ENCODE measurements at places on chromosomes 3 and 15.

DNA sequence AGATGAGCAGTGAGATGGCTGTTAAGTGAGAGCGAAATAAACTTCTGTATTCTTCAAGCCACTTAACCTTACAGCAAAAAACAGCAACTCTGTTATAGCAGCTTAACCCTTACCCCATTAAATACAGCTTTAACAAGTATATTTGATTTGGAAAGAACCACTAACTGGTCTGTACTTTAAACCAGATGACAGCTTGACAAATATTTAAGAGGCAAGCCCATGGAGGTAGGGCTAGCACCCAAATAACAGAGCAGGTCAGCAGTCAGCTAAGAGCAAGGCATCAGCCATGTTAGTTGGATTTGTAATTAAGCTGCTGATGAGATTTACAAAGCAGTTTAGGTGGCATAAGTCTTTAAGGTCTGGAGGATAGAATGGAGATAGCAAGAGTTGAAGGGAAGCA is 3.5 kb downstream of the LZTFL1 start:
- no peak for DNase-seq

- no peak for DNase-seq
These were observed 26.2 kb upstream of the SLC12A8 start for GRCh38 chr3:125238759-125239158.

GRCh38 chr3:196667056-196667825 is 27.7 kb downstream of the NRROS start:
- no peak for DNase-seq

GRCh38 chr3:123431658-123432324 is 17.1 kb downstream of the ADCY5 start:
- no peak for DNase-seq

GRCh38 chr15:70672081-70672480 is 91.3 kb downstream of the UACA start:
- DNase-seq = peak; percentile 67

DNA sequence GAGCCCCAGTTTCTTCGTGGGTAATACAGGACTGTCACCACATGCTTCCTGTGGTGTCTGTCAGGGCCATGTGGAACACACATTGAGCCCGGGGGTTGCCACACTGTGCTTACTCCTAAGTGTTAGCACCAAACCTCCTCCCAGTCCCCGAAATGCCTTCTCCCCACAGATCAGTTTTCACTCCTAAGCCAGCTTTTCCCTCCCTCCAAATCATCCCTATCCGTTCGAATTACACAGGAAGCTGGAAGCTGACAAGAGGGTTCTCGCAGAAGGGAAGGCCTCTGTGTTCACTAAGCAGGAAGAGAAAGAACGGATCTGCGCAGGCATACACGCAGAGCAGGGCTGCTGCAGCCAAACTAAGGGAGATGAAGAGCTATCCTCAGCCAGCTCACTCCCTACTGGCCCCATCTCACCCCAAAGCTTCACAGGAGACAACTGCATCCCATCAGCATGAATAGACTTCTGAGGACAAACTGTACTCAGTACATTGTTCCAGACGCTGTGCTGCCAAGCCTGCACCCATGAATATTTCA is 32.3 kb downstream of the XXYLT1 start:
- DNase-seq = no peak

GRCh38 chr3:105868431-105868741 is 426 bp downstream of the CBLB start:
- peak; percentile 43 for DNase-seq

DNA sequence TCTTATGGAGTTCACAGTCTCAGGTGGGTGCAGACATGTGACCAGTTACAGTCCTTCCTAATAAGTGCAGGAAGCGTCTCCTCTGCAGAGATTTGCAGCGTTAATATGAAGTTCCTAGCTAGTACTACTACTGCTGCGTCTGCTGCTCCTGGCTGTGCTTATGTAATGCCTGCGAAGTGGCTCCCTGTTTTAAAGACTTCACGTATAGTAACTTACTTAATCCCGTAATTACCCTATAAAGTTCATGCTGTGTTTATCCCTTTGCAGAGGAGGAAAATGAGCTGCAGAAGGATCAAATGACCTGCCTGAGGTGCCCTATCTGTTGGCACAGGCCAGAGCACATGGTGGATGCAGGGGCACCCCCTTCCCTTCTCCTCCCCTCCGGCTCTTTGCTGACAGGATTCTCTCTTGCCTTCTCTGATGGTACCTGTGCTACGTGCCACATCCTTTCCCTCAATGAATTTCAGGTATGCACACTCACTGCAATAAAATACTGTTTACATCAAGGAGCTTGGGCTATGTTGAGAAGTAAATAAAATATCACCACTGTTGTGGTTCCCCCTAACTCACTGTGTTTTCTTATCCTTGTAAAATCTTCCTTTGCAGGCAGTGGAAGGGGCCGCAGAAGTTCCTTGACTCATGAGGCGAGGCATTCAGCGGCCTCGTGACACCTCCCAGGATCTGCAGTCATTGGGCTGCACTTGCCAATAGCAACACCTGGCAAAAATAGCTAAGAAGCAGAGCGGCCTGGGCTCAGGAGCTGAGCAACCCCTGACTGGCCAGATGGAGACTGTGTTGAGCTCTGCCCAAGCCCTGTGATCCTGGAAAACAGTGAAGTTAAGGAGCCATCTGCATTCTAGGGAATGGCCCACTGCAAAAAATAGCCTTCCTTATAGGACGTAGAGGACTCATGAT is 188.9 kb upstream of the ATP10A start:
- DNase-seq = no peak

- no peak for DNase-seq
These were observed 277.5 kb upstream of the AGTR1 start for GRCh38 chr3:148420242-148420641.

DNA sequence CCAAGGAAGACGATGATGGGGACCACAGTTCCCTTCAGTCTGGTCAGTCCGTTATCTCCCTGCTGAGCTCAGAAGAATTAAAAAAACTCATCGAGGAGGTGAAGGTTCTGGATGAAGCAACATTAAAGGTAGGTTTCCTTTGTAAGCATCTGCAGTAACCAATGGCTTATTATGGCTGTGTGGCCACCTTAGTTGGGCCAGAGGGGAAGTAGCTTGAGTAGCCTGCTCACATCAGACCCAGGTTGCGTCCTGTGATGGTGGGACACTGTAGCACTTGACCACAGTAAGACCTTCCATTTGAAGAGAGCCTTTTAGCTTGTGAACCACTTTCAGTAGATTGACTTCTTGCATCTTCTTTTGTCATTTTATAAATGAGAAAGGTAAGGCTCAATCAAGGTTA is 22.6 kb downstream of the STARD5 start:
- DNase-seq = peak; percentile 64

GRCh38 chr15:66825731-66826130 is 123.7 kb downstream of the SMAD6 start:
- no peak for DNase-seq

GRCh38 chr3:157101486-157101885 is 58.5 kb downstream of the CCNL1 start:
- DNase-seq = no peak

GRCh38 chr3:101963902-101964362 is 114.6 kb downstream of the NFKBIZ start:
- no peak for DNase-seq

DNA sequence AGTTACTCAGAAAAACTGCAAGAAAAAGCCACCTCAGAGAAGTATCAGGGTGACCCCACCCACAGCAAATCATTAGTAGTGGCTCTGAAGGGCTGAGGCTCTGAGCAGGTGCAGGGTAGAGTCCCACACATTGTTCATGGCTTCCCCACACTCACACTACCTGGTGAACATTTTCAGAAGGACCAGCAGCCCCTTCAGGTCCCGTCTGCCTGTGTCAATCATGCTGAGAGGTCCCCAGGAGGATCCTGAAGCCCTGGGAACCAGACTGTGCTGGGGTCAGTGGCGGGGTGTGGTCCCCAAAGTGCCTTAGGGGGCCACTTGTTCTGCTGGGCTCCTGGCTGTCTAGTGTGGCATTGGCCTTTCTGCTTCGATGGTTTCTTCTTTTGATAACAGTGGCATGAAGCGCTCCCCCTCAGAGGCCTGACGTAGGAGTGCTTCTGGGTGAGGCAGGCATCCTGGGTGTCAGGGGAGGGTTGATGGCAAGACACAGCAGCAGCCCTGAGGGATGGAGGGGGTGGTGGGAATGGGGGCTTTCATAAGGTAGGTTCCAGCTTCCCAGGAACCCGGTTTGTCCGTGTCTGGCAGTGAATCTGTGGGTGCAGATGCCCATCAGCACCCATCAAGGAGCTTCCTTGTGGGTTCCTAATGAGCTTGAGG is 19.0 kb upstream of the FANCD2 start:
- no peak for DNase-seq

GRCh38 chr3:142863010-142863817 is 25.7 kb downstream of the PCOLCE2 start:
- no peak for DNase-seq

- no peak for DNase-seq
These were observed 20.4 kb downstream of the HACD3 start for GRCh38 chr15:65550681-65551098.

GRCh38 chr3:30042274-30042859 is 564.0 kb upstream of the TGFBR2 start:
- DNase-seq = peak; percentile 63

DNA sequence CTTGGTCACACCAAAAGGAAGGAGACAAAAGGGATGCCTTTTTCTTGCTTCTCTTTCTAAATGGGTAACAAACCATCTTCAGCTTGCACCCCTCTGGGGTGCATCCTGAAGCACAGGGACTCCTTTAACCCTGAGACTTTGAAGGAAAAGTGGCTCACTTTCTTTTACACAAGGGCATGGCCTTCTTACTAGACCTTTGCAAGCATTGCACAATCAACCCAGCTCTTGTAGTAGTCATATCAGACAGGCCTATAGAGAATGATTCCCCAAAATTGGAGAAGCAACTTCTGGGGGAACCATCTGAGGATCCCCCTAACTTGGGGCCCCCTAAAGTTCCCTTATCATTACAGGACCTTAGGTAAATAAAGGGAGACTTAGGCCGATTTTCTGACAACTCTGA is 56.1 kb upstream of the GK5 start:
- DNase-seq = no peak

DNA sequence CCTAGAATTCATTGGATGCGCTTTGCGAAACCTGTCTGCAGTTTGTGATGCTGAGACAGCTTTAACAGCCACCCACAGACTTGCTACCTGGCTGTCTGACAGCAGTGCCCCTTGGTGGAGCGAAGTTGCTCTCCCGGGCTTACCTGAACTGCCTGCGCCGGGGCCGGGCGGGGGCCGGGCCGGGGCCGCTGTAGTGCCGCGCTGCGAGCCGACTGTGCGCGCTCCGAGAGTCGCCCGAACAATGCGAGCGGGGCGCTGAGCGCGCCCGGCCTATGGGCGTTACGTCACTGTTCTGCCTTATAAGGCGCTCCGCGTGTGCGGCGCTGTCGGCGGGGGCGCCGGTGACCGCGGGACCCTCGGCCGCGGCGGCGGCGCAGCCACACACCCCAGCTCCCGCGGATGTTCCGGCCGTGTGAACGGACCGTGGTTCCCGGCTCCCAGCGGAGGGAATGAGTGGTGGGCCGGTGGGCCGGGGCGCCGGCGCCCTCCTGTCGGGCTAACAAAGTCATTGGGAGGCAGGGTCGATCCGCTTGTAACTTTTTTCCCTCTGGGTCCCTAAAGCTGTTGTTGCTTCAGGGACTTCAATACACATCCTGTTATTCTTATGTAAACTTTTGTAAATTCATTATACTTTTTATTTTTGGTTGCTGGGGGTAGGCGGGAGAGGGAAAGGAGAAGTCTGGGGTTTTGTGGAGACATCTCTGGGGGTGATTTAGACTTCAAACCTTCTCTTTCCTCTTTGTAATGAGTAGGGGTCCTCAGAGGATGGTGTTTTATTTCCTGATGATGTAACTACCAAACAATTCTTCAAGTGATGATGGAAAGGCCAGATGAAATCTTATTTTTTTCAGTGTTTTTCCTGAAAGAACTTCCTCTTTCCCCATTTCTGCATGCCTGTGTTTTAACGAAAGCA is 58.5 kb downstream of the CMSS1 start:
- DNase-seq = peak; percentile 73

DNA sequence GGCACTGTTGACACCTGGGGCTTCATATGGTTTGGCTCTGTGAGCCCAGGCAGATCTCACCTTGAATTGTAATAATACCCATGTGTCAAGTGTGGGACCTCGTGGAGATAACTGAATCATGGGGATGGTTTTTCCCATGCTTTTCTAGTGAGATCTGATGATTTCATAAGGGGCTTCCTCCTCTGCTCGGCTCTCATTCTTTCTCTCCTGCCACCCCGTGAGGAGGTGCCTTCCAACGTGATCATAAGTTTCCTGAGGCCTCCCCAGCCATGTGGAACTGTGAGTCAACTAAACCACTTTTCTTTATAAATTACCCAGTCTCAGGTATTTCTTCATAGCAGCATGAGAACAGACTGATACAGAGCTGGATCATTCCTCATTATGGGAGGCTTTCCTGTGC is 655.9 kb upstream of the ADAMTS9 start:
- no peak for DNase-seq

GRCh38 chr15:75650908-75651809 is 3.4 kb downstream of the SNX33 start:
- no peak for DNase-seq

DNA sequence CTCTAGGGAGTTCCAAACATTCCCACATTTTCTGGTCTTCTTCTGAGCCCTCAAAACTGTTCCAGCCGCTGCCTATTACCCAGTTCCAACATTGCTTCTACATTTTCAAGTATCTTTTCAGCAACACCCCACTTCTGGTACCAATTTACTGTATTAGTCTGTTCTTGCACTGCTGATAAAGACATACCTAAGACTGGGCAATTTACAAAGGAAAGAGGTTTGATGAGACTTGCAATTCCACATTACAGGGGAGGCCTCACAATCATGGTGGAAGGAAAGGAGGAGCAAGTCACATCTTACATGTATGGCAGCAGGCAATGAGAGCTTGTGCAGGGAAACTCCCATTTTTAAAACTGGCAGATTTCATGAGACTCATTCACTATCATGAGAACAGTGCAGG is 629.1 kb upstream of the NR2F2 start:
- DNase-seq = no peak

- DNase-seq = no peak
These were observed 20.7 kb upstream of the MYZAP start for GRCh38 chr15:57570994-57571393.

GRCh38 chr3:133994166-133994890 is 35.4 kb downstream of the SLCO2A1 start:
- DNase-seq = no peak

DNA sequence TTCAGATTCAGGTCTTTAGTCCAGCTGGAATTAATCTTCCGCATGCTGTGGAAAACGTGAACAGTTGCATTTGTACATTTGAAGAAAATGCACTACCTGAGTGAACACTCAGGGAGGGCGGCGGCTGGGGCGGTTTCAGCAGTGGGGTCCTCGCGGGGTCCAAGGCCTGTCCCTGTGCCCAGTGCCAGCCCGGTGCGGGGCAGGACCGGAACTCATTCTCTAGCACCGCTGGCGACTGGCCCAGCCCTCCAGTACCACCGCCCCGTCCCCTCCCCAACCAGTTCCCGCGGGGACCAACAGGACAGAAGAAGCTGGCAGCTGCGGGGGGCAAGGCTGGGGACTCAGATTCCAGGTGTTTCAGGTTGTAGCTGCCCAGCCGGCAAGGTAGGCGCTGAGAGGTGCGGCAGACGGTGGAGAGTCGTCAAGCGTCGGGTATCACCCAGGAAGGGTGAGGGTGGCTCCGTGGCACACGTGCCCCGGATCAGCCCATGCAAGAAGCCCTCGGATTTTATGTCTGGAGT is 72.2 kb upstream of the ARNT2 start:
- DNase-seq = no peak

All from GM12865 (cell line).